SHP77 treated with DMSO at 0.1 percent for 48 hours (cell line): ENCODE measurements at places on chromosomes 2 and 18.
A peak's percentile ranks its signal among the peaks of the same experiment; 100 is the strongest.

- DNase-seq: no peak
Measured at GRCh38 chr2:225233234-225233633, 166.3 kb upstream of the NYAP2 start.

DNA sequence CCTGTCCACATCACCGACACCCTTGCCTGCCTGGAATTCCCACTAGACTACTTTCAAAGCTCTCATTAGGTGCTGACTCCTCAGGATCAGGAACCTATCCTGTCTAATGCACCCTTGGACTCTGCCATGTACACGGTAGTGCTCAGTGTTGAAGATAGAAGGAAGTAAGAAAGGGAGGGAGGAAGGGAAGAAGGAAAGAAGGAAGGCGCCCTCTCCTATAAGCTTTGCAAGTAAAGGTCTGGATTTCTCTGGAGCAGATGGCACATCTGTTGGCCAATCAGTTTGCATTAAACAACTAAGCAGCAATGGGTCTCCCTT lies 45.3 kb downstream of the SCTR start:
- no peak for DNase-seq

DNA sequence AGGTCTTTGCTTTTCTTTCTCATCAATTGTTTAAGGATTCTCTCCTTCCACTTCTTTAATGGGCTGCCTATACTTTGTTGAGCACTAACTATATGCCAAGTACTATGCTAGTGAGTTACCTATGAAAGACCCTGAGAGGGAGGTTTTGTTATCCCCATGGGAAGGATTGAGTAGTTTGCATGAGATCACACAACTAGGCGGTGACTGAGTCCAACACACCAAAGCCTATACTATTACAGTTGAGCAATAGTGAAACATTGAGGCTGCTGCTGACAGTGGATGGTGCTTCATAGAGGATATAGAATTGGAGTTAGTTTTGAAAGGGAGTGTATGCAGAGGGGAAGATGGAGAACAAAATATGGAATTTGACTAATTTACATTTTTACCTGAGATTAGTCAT lies 15.8 kb downstream of the NABP1 start:
- DNase-seq: no peak

DNA sequence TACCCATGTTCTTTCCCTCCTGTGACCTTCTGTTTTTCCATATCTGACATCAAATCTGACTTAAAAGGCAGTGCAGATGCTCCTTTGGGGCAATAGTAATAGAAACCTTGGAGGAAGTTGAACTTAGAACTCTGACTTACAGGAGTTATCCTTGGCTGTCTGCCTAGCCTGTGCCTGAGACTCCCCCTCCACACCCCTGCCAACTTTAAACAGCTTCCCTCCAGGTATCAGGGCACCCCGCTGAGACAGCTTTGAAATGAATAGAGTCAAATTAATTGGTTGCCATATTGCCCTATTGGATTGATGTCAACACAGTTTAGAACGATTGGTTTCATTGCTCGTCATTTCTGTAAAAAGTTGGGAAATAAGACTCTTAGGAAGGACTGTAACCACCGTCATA lies 322.0 kb downstream of the PRKCE start:
- DNase-seq: no peak

GRCh38 chr2:53512071-53512826 lies 255.4 kb upstream of the CHAC2 start:
- DNase-seq: no peak

DNA sequence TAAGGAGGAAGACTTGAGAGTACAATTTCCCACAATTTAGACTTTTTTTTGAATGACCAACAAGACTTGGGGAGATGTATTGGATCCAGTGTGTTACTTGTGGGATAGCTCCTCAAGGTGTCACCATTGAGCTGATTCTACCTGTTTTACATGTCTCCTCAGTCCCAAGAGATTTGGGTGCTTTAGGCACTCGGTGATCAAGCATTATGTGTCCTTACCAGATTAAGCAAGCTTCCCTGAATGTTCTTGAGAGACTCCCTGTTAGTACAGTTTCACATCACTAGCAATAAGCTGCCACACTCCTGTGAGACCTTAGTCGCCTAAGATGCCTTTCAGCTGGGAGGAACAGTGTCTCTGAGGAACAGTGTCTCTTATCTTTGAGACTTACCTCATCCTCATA lies 384.3 kb upstream of the SYT4 start:
- DNase-seq: no peak

- DNase-seq: no peak
Measured at GRCh38 chr18:47606526-47606925, 323.9 kb downstream of the SMAD2 start.

DNA sequence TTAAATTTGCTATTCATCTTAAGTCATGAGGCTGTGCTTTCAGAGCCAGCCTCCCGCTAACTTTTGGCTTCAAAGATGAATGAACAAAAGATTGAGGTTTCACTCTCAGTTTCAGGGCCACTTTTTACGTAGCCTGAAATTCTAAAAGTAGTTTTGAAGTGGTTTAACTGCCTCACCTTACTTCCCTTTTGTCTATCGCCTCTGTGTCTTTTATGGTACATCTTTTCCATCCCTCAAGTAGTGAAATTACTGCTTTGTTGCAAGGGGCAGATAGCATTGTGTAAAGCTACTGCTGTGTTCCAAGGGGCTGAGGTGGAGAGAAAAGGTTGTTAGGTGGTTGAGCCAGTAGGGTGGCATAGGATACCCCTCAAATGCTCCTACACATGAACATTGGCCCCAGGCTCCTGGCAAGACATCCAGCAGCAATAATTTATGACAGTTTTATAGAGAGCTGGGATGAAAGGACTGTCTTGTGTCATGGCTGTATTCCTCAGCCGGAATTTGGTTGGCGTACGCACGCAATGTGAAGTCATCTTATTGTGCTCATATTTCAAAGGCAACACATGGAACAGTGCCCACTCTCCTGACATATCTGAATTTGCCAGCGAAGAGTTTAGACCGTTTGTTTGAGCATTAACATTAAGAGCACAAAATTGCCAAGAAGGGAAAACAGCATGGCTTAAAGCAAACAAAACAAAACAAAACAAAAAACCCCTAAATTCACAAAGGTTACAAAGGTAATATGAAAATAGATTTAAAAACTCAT lies 32.2 kb downstream of the QPCT start:
- DNase-seq: peak; percentile 58

- DNase-seq: no peak
Measured at GRCh38 chr2:217291259-217291658, 431.4 kb upstream of the TNP1 start.

- no peak for DNase-seq
Measured at GRCh38 chr2:47061944-47062678, 93.0 kb downstream of the STPG4 start.

- no peak for DNase-seq
Measured at GRCh38 chr2:168316073-168316440, 68.7 kb upstream of the STK39 start.

- DNase-seq: no peak
Measured at GRCh38 chr2:205969584-205969983, 116.4 kb downstream of the INO80D start.

- DNase-seq: no peak
Measured at GRCh38 chr2:74739129-74739528, 85.1 kb downstream of the SEMA4F start.

DNA sequence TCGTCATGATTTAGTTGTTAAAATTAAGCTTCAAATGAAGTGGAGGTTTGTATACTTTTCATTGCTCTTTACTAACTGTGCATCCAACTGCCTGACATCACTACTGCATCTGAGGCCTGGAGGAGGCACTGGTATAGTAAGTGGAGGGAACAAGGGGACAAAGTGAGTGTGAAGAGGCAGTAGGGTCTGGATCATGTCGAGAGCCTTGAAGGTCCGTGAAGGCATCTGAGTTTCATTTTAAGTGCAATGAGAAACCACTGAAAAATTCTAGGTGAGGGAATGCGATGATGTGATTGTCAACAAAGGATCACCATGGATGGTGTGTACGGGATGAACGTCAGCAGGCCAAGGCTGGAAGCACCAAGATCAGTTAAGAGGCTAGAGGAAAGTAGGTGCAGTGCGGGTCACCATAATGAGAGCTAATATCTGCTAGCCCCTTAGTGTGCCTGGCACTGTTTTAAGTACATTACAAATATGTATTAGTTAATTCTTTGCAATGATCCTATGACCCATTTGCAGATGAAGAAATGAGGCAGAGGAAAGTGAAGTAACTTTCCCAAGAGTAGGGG lies 96.1 kb downstream of the CABYR start:
- no peak for DNase-seq

- DNase-seq: no peak
Measured at GRCh38 chr2:235543851-235544688, 50.2 kb downstream of the AGAP1 start.

DNA sequence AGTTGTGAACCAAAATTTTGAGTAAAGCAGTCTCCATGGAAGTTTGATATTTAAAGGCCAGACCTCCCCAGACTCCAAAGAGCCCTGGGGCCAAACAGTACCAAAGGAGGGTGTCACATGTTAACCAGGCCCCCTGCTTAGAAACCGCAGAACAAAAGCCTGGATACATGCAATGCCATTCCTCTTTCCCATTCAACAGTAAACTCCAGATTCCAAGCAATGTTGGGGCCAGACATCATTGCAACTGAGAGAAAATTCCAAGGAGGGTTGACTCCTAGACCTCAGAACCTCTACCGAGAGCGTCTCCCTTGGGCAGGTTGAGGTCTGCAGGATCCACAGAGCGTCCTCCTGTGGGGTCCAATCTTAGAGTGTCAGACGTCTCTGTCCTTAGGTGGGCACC lies 404.4 kb upstream of the SYT4 start:
- no peak for DNase-seq

- DNase-seq: peak; percentile 56
Measured at GRCh38 chr2:124027182-124027581, 2.1 kb downstream of the CNTNAP5 start.

DNA sequence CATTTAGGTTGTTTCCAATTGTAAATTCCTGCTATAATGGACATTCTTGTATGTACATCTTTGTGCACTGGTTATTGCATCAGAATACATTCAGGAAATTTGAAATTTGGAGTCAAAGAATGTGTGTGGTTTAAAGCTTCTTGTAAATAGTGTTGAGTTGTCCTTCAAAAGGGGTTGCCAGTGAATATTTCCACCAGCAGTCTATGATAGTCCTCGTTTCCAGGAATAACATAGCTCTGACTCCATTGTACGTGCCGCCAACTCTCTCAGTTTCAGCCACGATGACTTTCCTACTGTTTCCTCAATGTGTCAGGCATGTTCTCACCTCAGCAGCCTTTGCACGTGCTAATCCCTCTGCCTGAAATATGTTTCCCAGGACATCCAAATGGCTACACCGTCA lies 10.9 kb upstream of the HS6ST1 start:
- DNase-seq: no peak

- DNase-seq: no peak
Measured at GRCh38 chr2:29834624-29835023, 86.8 kb downstream of the ALK start.

DNA sequence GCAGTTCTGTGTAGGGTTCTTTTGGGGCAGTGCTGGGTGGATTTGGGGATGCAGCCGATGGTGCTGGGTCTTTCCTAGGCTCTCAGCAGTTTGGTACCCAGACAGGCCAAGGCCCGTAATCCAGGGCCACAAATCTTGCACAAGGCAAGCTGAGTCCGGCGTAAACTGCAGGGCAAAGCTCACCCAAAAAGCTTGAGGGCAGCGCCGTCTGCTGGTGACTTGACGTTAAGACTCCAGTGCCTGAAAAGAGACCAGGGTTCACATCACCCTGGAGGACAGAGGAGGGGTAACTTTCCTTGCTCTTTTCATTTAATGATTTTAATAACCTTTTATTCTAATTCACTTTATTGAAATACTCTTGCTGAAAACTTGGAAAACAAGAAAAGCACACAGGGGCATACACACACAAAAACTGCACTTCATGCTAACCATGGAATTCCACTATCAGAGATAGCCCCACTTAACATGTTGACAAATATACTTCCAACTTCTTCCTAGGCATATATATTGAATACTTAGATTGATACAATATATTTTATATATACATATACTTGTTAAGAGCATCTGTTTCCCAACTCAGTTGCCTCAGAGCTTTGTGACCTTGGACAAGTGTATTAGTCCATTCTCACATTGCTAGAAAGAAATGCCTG lies 38.9 kb downstream of the CNGA3 start:
- peak; percentile 37 for DNase-seq

- DNase-seq: no peak
Measured at GRCh38 chr2:77301441-77301840, 220.7 kb downstream of the LRRTM4 start.

DNA sequence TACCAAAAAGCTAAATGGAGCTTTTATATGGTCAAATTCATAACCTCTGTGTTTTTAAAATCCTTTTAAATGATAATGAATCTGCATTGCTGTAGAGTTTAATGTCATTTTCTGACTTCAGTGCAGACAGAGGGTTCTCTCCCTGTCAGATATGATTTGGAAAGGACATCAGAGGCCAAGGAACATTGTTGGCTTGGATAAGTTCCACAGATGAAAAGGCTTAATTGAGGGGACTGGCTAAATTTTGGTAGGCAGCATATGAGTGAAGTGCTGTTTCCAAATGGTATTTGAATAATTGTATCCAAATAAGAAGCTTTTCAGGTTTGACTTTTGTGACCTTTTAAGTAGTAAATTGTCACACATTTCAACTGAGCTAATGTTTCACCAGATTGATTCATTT lies 124.6 kb upstream of the KCNH7 start:
- no peak for DNase-seq

DNA sequence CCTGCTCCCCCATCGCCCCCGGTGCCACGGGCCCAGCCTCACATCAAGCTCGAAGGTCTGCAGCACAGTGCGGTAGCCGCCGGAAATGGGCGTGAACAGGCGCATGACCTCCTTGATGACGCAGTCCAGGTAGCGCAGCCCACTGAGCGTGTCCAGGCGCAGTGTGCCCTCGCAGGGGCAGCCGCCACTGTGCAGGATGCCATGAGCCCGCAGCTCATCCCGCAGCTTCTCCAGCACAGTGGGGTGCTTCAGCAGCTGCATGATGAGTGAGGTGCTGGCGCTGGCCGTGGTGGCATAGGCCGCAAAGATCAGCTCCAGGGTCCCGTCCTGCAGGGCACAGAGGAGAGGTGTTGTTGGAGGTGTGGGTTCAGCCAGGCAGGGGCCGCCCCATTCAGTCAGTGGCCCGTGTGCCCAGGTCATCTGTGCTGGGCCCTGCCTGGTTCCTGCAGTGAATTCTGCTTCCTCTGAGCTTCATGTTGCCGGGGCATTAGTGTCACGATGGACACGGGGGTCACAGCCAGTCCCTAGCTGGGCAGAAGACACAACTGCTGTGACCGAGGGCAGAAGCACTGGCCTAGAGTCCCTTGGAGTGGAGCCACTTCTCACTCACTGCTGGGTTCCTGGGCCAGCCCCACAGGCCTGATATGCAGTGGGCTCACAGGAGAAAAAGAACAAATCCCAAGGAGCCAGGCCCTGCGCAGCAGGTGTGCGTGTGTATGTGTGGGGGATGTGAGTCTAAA lies 14.5 kb downstream of the CYP26B1 start:
- DNase-seq: no peak

GRCh38 chr2:105329561-105330495 lies at the start of gene TGFBRAP1:
Gene TGFBRAP1 (minus strand): TSS chr2:105329735. CDS start chr2:105308301, 21,434 bp downstream.
- peak; percentile 10 for DNase-seq

DNA sequence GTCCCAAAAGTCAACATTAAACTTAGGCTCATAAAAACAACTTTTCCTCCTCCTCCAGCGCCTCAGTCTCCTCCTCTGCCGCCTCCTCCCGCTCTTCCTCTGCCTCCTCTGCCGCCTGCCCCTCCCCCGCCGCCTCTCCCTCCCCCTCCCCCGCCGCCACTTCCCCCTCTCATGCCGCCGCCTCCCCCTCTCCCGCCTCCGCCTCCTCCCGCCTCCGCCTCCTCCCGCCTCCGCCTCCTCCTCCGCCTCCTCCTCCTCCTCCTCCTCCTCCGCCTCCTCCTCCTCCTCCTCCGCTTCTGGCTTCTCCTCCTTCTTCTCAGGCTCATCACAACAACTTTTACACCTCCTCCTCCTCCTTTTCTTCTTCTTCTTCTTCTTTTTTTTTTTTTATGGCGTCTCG lies 599.9 kb downstream of the TMEM182 start:
- DNase-seq: no peak

GRCh38 chr18:35121531-35121930 lies 80.3 kb downstream of the MAPRE2 start:
- DNase-seq: no peak
